ENCODE measurements at places on chromosomes 12 and 14. TPM values are rescaled to one million over a fixed set of nuclear protein-coding genes. Genes with fewer than 3 reads are reported as not detected.

GRCh38 chr14:76351941-76352340 is 24.0 kb upstream of the ESRRB start:
- DNase-seq: no peak

Gene RFC5
- 31.0 TPM for total RNA-seq

GRCh38 chr14:90785876-90786450 is 30.3 kb downstream of the TTC7B start:
- DNase-seq: no peak

GRCh38 chr12:70907412-70907811 is 13.1 kb downstream of the PTPRR start:
- no peak for DNase-seq

GRCh38 chr14:103688906-103689902 is 26.0 kb downstream of the XRCC3 start:
- no peak for DNase-seq

DNA sequence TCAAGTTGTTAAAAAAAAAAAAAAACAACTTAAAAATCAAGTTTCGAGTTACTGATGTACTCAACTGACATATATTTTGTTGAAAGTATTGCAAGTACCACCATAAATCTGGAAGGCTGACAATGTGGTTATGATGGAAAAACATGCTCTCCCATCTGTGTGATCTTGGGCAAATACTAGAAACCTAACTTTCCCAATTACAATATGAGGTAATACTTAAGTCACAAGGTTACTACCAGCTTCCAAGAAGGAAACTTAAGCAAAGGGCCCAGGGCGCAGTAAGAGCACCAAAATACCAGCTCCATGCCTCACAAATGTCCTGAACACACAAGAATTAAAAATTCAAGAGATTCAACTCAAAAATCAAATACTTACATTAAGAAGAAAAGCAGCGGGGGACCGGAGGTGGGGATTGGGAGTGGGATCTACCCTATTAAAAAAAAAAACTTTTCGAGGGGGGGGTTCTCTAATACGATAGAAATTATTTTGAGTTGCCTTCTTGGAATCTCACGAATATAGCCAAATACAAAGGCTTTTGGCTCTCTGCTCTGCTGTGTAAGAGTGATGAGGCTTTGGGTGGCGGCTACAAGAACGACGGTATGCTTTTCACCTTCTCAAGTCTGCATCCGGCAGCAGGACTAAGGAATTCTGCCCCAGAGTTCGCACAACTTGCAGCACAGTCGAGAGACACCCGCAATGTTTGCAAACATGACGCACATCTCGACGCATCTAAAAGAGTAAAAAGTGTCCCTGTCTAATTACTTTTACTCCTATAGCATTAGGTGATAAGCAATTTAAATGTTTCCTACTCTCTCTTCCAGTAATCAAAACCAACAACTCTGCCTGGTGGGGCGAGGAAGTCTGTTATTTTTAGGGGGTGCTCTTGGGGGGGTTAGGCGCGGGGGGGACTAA is 1.1 kb downstream of the SAV1 start:
- DNase-seq: no peak

Gene PDZRN4
- total RNA-seq: not detected

Gene ACACB
- 1.3 TPM for total RNA-seq

- no peak for DNase-seq
These were observed 1.9 kb downstream of the GNG2 start for GRCh38 chr14:51862176-51862796.

Gene GOLGA3
- total RNA-seq: 46.0 TPM

Gene AKAP3
- 0.06 TPM for total RNA-seq

- no peak for DNase-seq
These were observed 29.5 kb downstream of the CEP170B start for GRCh38 chr14:104894331-104895206.

DNA sequence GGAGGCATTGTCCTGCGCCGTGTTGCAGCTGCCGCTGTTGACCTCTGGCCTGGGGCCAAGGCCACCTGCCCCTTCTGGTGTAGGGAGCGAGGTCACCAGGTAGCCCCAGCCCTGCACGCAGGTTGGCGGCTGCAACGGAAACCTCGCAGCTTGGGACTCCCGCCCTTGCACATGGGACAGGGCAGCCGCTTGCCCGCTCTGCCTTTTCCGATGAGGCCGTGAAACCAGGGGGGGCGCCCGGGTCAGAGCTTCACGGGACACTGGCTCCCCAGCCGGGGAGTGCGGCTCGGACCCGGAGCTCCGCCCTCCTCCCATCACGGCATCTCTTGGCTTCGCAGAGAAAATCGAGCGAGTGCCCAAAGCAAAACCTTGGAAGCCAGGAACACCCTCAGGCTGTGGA is 25.4 kb downstream of the DNAH10 start:
- DNase-seq: no peak

DNA sequence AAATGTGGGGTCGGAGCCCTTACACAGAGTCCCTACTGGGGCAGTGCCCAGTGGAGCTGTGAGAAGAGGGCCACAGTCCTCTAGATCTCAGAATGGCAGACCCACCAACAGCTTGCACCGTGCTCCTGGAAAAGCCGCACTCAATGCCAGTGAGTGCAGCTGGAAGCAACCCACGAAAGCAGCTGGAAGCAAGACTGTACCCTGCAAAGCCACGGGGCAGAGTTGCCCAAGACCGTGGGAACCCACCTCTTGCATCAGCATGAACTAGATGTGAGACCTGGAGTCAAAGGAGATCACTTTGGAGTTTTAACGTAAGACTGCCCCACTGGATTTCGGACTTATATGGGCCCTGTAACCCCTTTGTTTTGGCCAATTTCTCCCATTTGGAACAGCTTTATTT is 12.3 kb downstream of the GTF2A1 start:
- DNase-seq: no peak

DNA sequence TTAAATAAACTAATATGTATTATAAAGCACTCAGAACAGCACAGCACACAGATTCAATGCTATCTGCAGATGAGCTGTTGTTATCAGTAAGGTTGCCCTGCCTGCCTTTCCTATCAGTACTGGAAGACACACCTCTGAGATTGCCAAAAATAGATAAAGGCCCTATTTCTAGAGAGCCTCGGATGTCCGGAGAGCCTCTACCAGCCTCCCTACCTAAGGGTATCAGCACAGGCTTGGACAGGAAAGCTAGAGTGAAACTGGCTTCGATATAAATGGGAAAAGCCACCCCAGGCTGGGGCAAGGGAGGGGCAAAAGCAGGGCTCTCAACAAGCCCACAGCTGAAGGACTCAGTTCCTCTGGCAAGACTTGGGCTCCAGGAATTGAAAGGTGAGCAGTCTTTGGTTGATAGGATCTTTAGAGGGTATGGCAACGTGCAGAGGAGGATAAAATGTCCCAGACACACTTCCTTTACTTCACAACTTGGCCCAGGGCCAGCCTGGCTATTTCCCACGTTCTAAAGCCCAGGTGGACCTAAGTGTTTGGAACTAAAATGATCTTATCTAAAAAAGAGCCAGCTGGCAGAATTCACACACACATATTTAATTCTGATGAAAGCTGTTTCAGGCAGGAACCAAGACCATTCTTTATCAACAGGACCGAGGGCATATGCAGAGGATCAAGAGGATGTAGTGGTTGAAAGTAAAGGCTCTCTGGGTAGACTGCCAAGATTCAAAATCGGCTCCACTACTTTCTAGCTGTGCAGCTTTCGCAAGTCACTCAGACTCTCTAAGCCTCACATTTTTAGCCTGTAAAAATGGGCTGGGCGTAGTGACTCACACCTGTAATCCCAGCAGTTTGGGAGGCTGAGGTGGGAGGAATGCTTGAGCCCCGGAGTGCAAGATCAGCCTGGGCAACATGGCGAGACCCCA is 37.8 kb upstream of the ITPR2 start:
- no peak for DNase-seq

DNA sequence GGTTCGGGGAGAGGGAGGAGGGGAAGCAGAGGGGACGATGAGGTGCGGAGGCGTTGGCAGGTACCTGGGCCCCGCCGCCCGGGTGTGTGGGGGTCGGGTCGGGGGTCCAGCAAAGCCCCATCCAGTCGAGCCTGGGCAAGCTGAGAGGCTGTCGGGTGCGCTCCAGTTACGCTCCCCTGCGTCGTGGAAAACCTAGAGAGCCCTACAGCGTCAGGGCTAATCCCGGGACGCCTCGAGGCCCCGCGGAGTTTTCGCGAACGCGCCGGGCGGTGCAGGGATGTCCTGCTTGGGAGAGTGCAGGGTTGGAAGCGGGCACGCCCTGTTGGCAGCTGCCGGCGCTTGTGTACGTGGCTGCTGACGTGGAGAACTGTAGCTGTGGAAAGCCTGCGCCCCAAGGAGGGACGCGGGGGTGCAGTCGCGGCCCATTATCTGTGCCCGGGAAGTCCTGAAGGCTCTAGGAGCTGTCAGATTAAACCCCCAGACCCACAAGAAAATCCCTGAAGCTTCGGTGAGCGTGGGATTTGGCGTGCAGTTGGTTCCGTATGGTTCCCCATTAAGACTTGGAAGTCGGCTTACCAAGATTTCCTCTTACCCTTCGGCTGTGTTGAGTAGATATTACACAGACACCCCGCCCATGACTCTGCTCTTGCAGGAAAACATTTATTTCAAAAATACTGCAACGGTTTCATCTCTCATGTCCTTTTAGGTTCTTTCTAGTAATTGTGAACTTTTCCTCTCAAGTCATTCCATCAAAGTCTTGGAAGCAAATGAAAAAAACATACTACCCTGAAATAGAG is 11.3 kb upstream of the SLC38A2 start:
- no peak for DNase-seq

Gene HOXC4
- total RNA-seq: 2.8 TPM

DNA sequence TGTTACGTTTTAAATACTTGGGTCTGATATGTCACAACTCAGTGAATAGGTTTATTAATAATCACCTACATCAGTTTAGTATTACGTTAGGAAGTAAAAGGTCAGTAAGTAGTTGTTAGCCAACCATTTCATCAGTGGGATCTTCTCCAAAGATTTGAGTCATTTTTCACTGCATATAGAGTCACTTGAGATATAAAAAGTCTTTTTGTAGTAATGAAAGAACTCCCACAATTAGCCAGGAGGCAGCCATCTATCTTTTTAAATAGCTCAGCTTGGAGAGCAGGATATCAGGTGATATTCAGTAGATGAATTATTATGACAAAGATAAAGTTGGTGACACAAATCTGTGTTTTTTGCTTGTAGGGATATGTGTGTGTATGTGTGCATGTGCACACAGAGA is 309.3 kb downstream of the PDZRN4 start:
- DNase-seq: no peak

GRCh38 chr14:103491691-103492090 is 30.9 kb downstream of the CKB start:
- no peak for DNase-seq

DNA sequence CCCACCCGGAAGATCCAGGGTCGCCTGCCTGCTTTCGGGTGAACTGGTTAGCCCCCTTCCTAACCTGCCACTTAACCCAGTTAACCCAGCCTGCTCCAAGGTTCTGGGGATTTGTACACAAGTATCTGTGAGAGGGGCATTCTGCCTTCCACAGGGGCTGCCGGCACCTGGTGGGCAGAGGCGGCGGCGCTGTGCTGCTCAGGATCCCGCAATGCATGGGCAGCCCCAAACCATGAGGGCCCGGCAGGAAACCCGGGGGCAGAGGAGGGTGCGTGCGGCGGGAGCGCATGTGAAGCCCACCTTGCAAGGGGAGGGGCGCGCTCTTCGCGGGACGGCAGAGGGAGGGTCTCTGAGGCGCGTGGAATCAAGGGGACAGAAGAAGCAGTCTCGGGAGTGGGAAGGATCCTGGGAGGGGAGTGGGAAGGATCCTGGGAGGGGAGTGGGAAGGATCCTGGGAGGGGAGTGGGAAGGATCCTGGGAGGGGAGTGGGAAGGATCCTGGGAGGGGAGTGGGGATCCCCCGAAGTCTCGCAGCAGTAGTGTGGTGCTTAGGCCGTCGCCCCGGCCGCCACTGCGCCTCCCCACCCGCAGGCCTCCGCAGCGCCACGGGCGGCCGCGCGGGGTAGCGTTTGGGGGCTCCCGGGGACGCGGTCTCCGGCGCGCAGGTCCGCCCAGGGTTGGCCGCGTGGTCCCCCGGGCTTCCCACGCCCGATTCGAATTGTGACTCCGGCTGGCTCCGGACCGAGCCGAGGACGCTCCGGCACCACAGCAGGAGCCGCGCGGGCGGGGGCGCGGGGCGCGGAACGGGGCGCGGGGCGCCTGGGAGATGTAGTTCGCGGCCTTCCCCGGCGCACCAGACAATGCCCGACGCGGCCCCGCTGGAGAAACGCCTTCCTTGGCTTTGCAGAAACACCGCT is 4.9 kb upstream of the MTA1 start:
- no peak for DNase-seq
